ENCODE measurements at places on chromosomes 13 and 19.

DNA sequence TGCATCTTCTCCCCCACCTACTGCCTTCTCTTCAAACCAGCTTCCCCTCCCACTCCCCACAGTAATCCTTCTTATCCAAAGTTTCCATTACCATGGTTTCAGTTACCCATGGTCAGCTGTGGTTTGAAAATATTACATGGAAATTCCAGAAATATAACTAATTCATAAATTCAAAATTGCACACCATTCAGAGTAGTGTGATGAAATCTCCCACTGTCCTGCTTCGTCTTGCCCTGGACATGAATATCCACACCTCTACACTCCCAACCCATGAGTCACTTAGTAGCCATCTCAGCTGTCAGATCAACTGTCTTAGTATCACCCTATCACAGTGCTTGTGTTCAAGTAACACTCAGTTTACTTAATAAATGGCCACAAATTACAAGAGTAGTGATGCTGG lies 3.8 kb upstream of the KCTD12 start:
- DNase-seq, result no peak

DNA sequence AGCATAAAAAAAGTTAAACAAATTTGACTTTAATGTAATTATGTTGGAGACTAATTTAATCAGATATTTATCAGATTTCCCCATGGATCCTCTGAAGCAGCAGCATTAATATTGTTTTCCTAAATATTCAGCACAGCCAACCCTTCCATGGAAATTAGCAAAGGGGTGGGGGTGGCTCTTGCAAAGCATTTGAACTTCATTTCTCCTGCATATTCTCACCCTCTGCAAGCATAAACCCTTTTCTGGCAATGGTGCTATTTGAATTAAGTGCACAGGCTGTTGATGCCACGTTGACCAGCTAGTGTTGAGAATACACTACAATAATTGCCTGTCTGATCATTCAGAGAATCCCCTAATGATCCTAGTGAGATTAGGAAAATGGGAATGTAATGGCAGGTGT lies 488.1 kb upstream of the KLF12 start:
- DNase-seq, result no peak

DNA sequence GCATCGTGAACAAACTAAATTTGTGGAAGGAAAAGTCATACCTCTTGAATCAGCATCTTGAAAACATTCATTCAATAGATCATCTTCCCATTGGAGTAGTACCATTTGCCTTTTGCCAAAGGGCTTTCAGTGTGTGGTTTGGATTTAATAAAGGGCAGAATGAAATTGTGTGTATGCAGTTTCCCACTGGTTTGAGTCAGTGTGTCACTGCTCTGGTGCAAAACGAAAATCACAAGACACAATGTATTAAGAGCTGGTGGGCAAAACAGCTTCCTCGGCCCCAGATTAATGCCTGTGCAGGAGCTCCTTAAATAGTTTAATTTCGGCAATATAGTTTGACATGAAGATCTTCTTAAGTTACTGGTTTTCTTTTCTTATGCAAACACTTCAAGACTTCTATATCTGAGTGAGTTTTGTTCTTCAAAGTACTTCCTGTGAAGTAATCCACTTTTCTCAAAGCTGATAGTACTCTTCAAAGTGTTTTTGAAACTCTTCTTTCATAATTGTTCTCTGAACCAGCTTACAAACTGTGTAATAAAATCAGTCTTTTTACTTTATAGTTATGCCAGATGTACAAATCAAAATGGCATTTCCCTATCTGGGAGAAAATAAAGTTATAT lies 32.1 kb downstream of the RASL11A start:
- no peak for DNase-seq

- DNase-seq, result no peak
These were observed 22.8 kb upstream of the ZBTB7A start for GRCh38 chr19:4089400-4089908.

DNA sequence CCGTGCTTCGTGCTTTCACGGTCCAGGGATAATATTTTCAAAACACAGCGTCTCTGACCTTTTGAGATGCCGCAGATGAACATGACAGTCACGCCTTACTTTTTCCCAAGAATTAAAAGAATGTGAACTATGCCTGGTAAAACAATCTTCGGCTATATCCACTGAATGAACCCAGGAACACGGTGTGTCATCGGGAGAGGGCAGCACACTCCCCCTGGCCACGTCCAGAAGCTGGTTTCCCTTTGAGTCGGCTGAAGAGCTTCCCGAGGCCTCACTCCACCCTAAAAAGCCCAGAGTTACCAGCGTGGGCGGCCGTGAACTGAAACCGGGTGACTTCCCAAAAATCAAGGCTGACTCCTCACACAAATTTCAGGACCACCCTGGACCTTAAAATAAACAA lies 22.9 kb upstream of the SHISA2 start:
- no peak for DNase-seq

DNA sequence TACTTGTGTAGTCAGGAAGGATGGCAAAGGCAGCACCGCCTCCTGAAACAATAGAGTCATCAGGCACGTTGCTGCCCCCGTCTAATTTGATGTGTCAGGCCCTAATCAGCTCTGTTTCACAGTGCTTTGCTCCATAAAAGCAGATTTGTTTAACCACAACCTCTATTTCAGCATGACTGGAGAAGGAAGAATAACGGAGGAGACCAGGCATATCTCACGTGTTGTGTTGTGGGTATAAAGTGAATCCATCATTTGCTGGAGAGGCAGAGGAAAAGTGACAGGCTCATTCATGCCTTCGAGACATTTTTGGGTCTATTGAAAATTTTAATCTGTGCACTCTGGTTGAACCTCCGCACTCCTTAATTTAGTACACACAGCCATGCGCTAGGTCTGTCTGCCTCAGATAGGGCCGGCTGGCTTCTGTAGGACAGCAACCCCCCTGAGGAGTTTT lies 940.4 kb upstream of the SLC10A2 start:
- DNase-seq, result no peak

DNA sequence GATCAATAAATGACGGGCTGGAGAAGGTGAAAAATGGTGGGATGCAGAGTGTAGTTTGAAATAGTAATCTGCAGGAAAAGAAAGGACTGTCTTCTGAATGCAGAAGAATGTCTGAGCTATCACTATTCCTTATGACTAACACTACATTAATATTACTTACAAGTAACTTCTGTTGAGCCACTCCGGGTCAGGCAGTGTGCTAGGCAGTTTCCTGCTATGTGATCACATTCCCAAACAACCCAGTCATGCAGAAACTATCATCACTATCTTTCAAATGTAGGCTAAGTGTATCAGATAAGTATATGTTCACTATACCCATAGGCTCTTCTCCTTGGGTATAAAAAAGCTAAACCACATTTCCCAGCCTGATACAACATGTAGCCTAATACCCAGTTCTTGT lies 6.6 kb downstream of the ZNF599 start:
- DNase-seq, result no peak

DNA sequence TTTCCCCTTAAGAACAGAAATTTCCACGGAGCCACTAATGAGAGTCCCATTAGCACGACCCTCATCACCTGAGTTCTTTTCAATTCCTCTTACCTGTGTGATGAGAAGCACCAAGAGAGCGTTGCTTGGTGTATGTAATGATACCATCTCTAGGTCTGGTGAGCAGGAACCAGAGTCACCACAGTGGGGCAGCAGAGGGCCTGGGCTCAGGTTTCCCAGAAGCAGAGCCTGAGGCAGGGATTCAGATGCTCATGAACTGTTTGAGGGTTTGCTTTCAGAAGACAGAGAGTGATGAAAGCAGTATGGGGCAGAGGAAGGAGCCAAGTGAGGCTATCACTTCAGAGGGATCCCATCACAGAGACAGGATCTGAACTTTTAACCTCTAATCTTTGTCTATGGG lies 3.1 kb upstream of the PTPRH start:
- DNase-seq, result peak; percentile 17

DNA sequence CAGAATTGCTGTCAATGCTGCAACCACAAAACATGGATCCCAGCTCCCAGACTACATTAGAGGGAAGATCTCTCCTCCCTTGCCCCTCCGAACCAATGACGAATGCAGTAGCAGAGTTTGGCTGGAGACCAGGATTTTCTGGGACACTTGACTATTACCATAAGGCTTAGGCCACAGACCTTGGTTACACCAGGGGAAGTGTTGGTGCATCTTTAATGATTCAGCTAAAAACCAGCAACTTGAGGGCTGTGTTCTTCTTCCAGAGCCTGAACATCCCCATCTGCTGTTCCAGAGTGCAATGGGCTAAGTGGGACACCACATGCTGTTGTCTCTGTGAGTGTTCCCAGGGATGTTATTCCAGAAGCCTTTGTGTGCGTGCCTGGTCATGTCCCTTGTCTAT lies 528.2 kb downstream of the LMO7 start:
- DNase-seq, result no peak

DNA sequence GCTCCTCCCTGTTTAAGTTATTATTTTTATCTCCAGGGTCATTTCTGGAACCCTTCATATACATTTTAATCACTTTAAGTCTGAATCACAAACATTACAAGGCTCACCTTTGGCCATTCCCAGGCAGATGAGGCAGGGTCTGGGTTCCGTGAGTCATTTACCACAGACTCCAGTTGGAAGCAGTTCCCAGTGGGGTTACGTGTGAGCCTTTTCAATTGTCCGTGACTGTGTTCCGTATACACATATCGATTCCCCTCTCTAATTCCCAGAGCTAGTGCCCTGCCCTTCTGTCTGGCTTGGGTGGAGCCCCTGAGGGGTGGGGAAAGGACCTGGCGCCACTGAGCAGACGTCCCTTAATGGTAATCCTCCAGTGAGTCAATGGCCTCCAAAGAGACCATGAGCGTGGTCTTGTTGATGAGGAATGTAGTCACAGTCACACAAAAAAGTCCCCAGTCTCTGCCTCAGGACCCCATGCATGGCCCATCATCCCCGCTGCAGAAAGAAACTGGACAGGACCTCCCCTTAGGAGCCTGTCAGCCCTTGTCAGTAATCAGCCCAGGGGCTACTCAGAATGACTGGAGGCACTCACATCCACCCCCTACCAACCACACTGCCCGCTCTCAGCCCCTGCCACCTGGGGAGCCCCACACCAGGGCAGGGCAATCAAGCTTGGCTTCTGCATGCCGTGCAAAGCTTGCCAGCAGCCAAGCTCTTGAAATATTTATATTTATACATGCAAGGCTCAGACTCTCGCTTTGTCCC lies 144.4 kb downstream of the ZIC5 start:
- DNase-seq, result no peak

DNA sequence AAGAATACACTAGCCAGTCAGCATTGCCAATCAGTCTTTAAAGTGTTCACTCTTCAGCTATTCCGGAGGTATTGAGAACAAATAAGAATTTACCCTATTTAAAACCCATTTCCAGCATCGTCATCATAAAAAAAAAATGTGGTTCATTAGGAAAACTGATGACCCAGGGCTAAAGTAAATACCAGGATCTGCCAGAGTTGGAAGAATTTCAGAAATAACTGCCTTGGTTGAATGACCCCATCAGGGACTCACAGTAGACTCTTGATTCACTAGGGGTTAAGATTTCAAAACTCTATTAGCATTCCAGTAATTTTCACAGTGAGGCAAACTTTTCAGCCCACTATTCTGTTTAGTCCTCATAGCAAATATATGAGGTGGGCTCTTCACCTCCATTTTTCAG lies 377.0 kb downstream of the ITGBL1 start:
- no peak for DNase-seq

DNA sequence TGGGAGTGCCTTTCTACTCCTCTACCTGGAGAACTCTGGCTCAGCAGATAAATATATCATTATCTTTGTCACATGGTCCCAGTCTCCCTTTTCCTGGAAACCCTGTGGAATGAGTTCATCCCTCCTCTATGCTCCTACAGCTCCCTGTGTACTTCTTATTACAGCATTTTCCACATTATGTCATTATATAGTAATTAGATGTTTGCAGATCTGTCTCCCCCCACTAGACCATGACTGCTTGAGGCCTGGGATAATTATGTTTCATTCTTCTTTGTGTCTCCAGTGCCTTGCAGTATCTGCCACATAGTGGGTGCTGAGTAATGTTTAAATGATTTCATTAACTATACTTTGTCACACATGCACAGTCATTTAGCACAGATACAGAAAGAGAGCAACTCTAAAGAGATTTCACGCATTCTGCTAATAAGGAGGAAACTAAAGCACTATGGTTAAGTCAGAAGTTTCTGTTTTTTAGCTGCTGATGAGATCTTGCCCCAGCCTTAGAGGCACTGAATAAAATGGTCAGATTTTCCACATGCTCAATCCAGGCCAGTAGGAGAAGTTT lies 66.1 kb upstream of the DIAPH3 start:
- no peak for DNase-seq

- DNase-seq, result no peak
These were observed 69.1 kb downstream of the URI1 start for GRCh38 chr19:30011051-30011578.

DNA sequence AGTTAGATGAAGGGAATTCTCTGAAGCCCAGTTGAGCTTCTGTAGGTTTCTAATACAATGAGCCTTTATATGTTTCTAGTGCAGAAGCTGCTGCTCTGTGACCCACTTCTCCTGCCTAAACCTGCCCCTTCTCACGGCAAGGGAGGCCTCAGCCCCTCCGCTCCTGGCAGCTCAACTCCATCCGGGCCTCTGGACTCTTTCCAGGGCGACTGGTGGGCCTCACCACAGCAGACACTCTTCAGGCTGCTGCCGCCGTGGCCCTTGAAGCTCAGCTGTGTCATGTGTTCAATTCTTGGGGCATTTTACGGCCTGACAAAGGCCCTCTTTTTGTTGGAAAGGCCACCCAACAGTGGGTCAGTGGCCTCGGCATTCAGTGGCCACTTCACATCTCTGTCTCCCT lies 10.0 kb upstream of the C19orf33 start:
- DNase-seq, result no peak

DNA sequence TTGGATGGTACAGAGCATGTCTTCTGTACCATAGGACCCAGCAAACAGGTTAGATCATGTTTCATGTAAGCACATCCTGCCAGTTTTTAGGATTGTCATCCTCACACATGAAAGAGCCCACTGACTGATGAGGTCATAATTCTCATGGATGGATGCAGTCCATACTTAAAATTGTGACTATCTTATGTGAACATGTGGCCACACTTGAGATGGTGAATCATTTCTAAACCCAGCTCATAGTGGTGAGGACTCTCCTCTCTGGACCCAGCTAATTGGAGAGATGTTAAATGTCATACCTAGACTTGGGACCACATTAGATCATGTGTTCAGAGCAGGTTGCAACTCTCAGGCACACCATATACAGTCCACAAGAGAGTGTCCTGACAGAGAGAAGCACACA lies 24.8 kb upstream of the ZNF254 start:
- no peak for DNase-seq

DNA sequence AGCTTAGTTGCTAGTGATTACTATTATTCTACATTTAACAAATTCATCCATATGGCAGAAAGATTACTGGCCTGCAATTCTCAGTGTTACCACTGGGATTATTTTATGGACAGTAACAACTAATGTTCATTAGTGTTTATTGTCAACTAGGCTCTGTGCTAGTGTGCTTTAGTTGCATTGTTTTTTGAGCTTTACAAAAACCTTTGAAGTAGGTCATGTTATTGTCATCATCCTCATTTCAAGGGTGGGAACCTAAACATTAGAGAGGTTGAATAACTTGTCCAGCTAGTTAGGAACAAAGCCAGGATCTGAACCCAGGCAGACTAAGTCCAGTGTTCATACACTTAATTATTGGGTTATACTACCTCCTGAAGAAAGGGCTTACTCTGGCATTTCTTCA lies 27.8 kb upstream of the TDRD3 start:
- DNase-seq, result no peak

Data from stimulated activated CD4-positive, alpha-beta T cell treated with anti-CD3 and anti-CD28 coated beads, Interleukin-4, amount 100 ng/mL, for 4 hours (primary cell).